ENCODE measurements at places on chromosomes 1 and 21.

- no peak for DNase-seq
Measured at GRCh38 chr1:55662875-55663274, 447.7 kb upstream of the USP24 start.

GRCh38 chr1:44526295-44527073, 121.4 kb downstream of the RNF220 start:
- no peak for DNase-seq

- no peak for DNase-seq
Measured at GRCh38 chr1:97136996-97137395, 415.4 kb downstream of the PTBP2 start.

- DNase-seq: peak; percentile 90
Measured at GRCh38 chr1:200253774-200254495, 155.9 kb downstream of the ZNF281 start.

GRCh38 chr1:67814121-67814772, 19.0 kb downstream of the GNG12 start:
- no peak for DNase-seq

DNA sequence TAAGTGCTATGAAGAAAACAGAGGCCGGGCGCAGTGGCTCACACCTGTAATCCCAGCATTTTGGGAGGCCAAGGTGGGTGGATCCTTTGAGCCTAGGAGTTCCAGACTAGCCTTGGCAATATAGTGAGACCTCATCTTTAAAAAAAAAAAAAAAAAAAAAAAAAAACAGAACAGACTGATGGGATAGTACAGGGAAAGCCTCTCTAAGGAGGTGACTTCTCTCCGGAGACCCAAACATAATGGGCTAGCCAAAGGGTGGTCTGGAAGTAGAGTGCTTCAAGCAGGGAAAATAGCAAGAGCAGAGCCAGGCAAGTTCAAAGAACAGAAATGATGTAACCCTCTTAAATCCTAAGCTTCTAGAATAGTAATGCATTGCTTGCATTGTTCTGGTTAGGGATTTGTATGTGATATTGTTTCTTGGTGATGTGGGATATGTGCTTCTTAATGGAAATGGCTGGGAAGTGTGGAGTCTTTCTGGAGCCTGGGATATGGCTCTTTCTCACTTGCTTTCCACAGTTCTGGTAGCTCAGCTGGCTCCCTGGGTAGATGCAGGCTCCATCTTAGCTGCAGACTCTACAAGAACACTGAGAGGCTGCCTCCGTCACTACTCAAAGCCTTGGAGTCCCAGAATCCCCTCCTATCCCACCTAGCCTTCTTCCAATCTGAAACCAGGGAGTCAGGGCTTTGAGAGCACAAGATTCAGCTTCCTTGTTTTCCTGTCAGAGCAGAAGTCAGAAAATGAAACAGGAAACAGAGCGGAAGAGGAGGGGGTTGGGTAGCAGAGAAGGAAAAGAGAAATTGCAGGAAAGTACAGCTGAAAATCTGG, 1.9 kb upstream of the PIGV start:
- DNase-seq: no peak

GRCh38 chr1:171833091-171833825, 8.0 kb upstream of the DNM3 start:
- no peak for DNase-seq

DNA sequence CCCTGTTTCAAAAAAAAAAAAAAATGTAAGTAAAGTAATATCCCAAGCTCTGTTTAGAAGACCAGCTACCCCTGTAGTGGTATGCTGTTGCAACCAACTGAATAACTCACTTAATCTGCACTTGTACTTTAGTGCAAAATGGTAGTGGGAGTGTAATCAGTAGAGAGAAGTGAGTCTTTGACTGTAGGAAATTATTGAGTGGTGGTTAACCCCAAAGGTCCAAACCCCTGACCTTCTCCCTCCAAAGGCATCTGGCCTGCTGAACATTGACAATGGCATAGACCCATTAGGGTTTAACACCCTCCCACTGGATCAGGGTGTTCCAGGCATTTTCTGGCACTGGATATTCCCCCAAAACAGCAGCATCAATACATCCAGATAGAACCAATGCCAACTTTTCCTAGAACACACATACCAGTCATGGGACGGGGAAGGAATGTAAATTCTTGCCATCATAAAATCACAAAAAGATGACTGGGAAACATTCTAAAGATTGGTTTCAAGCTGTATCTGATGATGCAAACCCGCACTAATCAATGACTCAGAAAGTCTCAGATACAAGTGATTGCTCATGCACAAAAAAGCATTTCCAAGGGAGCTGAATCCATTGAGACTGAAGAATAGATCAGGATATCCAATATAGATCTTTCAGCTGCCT, 110.3 kb downstream of the MRPL39 start:
- peak; percentile 32 for DNase-seq

GRCh38 chr1:12669529-12670068, 25.7 kb downstream of the AADACL4 start:
- no peak for DNase-seq

- DNase-seq: peak; percentile 50
Measured at GRCh38 chr1:94105957-94106529, 14.9 kb downstream of the ABCA4 start.

DNA sequence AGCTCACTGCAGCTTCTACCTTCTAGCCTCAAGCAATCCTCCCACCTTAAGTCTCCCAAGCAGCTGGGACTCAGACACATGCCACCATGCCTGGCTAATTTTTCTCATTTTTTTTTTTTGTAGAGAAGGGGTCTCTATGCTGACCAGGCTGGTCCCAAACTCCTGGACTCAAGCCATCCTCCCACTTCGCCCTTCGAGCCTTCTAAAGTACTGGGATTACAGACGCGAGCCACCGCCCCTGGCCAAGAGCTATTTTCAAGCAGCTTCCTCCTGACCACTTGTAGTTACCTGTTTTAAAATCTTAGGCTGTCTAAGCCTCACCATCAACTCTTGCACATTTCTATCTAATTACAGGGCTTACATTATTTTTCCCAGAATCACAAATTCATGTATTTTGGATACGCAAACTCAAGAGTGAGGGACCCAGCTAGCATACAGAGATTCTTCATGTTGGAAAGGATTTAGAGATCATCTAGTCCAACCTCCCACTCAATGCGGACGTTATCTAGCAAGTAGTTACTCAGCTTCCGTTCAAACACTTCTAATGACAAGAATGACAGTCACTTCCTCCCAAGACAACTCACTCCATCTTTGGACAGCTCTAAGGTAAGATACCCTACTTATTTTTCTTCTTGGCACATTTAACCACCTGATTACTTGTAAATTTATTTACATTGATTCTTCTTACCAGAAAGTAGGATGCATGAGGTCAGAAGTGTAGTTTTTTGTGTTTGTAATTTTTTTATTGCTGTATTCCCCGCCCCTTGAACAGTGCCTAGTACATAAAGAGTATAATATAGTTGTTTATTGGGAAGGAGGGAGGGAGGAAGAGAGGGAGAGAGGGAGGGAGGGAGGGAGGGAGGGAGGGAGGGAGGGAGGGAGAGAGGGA, 65.4 kb downstream of the LUZP1 start:
- peak; percentile 12 for DNase-seq

DNA sequence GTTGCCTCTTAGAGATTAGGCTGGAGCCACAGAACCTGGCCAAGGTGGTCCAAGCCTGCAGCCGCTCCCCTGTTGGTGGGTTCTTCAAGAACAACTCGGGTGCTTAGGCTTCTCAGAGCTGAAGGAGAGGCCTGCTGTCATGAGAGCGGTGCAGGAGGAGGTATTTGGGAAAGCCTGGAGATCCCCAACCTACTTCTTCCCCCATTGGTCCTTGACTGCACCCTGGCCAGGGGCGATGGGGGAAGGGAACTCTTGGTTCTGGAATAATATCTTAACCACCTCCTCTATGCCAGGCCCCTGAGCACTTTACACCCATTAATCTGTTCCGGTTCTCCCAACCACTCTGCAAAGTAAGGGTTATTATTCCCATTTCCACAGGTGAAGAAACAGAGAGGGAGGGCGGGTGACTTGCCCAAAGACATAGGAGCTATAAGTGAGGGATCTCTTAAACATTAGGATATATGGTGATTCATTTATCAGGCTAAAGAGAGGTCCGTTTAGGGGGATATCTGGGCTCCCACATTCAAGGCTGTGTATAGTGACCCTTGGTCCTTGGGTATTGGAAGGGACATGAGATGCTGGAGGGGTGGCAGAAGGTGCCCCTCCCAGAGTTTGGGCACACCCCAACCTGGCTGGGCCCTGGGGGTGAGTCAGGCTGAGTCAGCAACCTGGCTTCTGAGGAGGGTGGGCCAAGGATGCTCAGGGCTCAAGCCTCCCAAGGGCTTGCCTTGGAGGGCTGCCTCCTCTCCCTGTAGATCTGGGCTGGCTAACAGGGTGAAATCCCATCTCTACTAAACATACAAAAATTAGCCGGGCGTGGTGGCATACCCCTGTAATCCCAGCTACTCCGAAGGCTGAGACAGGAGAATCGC, 5.2 kb downstream of the TRNP1 start:
- DNase-seq: no peak

GRCh38 chr1:75172556-75172955, 38.4 kb downstream of the LHX8 start:
- no peak for DNase-seq

DNA sequence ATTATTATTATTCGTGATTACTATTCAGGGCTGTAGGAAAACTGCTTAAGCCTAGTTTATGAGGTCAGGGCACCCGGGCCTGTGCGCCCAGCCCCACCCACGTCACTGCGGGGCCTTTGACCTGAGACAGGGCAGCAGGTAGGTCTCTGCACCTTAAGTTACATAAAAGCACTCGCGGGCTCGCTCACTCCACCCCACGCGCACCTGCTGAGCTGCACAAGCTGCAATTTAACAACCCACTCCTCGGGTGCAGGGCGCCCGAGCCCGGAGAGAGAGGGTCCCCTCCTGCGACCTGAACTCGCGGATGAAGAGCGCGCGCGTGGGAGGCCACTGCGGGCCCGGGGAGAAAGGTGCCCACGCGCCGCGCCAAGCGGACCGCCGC, 477 bp downstream of the ICMT start:
- DNase-seq: peak; percentile 38

GRCh38 chr1:167617153-167618147, 12.6 kb upstream of the RCSD1 start:
- DNase-seq: peak; percentile 82

DNA sequence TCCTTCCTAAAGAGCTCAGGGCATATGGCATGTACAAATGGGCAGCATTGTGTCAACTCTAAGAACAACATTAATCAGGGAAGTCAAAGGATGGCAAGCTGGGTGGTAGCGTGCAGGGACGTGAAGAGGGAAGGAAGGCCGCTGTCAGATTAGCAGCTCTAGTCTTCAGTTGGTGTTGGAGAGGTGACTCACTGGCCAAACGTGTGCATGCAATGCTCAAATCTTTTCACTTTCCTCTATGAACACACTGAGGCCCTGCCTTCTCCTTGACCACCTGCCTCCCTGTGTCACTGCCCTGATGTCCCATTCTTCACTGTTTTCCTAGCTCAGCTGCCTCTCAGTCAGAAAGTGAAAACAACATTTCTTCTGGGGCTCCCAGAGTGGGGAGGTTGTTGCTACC, 5.9 kb upstream of the PIGR start:
- no peak for DNase-seq

- DNase-seq: no peak
Measured at GRCh38 chr1:229941160-229941559, 125.9 kb upstream of the GALNT2 start.

- no peak for DNase-seq
Measured at GRCh38 chr1:46453449-46453848, 36.2 kb upstream of the DMBX1 start.

- DNase-seq: no peak
Measured at GRCh38 chr21:9763306-9763705, 758.1 kb upstream of the TPTE start.

GRCh38 chr1:21816602-21817302, 4.7 kb downstream of the LDLRAD2 start:
- no peak for DNase-seq

DNA sequence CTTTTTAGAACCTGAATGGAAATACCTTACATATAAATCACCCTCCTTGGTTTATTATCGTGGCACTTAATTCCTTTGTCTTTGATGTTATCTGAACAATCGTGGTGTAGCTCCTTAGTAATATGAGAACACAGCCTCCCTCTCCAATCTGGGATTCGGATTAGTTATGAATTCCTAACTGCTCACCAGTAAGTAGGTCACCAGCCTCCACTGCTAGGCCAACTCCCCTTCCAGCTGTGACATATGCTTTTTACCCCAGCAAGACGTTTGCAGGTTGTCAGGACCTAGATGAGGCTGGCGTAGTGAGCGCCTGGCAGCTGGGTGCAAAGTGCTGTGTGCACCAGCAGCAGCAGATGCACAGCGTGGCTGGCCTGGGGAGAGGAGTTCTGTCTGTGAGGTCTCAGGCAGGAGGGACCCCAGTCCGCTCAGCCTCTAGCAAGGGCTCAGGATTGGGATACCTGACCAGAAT, 38.2 kb downstream of the NTPCR start:
- DNase-seq: no peak

Data from GM12865 (cell line).